ENCODE measurements at places on chromosomes 4 and X.

DNA sequence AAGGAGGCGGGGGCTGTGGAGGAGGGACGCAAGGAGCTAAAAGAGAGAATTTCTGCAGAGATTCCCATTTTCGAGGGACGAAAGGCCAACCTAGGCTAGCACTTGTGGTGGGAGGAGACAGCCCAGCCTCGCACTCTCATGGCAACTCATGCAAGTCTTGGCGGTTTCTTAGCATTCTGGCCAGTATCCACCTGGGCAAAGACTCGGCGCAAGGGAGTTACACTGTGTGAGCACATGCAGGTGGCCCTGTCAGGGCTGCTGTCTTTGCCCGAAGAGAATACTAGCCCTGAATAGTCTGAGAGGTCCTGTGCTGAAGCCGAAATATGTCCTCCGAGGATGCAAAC, 15.5 kb downstream of the MCF2 start:
- DNase-seq: no peak

- no peak for DNase-seq
These were observed 95.5 kb downstream of the IRS4 start for GRCh38 chrX:108640817-108641216.

DNA sequence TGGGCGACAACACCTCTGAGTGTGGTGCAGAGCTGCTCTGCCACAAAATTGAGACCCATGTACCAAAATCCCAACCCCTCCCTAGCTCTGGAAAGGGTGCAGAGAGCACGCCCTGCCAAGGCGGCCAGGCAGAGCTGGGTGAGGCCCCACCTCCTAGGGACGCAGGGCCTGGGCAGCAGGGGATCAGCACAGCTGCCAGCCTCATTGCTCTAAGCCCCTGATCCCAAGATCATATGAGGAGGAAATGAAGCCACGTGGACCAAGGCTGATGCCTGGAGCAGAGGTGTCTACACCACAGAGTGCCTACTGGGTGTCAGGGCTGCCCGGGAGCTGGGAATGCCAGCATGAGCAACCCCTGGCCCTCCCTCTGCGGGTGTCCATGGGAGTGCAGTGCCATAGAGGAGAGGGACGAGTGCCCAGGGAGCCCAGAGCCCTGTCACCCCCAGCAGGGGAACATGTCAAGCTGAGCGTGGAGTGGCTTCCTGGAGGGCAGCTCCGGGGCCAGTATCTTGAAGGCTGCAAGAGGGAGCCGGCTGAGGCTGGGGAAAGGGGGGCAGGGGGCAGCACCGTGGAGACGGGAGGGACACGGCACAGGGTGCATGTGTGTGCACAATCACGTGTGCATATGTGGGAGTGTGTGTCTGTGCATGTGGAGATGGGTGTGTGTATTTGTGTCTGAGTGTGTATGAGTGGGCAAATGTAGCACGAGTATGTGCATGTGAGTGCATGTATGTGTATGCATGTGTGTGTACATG, 63.9 kb upstream of the PSAPL1 start:
- DNase-seq: no peak

DNA sequence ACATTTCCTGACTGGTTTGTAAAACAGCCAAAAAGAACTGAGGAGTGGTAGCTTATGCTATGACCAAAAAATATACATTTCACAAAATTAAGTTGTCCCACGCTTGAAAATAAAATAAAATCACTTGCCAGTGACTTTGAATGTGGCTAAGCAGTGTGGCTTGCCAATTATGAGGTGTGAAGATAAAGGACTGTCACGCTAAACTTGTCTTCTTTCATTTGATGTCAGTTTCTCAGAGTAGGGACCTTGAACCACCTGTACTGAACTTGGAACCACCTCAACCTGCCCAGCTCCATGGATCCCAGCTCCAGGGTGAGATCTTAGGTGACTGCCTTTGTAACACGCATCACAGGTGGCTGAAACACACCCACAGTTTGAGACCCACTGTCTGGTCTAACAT, 113.7 kb upstream of the TBL1X start:
- DNase-seq: peak; percentile 21

GRCh38 chr4:10108391-10108790, 8.2 kb downstream of the WDR1 start:
- DNase-seq: no peak

GRCh38 chr4:6324461-6324998, 54.9 kb downstream of the WFS1 start:
- DNase-seq: no peak

DNA sequence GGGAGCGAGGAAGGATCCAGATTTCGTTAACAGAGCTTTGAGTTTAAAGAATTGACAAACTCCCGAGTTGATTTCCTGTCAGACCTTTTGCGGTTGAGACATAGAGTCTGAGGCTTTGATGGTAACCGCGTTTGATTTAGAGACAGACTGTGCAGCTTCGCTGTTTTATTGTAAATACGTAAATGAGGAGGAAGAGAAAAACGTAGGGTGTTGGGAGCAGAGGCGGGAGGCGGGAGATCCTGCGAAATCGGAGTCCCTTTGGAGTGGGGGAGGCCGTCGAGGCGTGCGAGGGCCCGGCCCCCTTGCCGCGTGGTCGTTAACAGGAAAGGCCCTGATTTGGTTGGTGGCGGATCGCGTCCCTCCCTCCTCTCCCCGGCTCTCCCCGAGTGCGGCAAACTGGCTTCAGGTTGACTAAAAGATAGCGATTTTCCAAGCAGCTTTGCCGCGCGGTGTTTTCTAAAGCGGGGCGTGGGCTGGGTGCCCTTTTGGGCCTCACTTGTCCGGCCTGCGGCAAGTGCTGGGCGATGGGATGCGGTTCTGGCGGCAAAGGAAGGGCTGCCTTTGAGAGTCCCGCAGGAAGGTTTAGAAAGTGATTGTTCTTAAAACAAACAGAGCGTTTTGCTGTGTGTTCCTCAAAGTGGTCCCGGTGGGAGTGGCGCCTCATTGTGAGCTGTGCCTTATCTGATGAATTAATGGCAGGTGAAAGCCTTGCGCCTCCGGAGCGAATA, 857 bp downstream of the SCML1 start:
- peak; percentile 45 for DNase-seq

- no peak for DNase-seq
These were observed 67.0 kb upstream of the CXCL13 start for GRCh38 chr4:77538574-77539157.

GRCh38 chr4:185122681-185123345, 20.3 kb upstream of the SLC25A4 start:
- no peak for DNase-seq

GRCh38 chr4:182888891-182889290, 28.3 kb downstream of the DCTD start:
- DNase-seq: no peak

- DNase-seq: no peak
These were observed at the start of gene CCDC120 for GRCh38 chrX:49058794-49059193. Gene CCDC120 (plus strand): TSS chrX:49058999. CDS start chrX:49062042, 3,043 bp downstream.

- DNase-seq: no peak
These were observed 1.1 kb downstream of the ZNF141 start for GRCh38 chr4:338759-339097.

- DNase-seq: no peak
These were observed 24.4 kb upstream of the IRAK1 start for GRCh38 chrX:154044091-154044490.

- DNase-seq: no peak
These were observed 61.8 kb upstream of the SH3RF1 start for GRCh38 chr4:169332583-169332982.

GRCh38 chr4:89616382-89616781, 220.6 kb downstream of the SNCA start:
- DNase-seq: no peak

GRCh38 chr4:78710536-78710935, 65.6 kb upstream of the BMP2K start:
- DNase-seq: no peak

DNA sequence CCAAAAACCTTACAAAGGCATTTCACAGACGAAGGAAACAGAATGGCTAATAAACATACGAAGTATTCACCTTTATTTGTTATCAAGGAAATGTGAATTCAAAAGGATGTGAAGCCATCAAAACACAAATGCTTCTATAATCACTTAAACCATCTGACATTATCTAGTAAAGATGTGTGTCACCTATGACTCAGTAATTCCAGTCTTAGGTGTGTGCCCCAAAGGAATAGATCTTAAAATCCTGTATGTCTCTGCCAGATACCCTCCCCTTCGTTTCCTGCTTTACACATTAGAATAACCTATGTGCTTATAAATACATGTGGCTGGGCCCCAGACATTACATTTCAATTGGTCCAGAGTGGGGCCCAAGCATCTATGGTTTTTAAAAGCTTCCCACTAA, 41.8 kb upstream of the CEP135 start:
- peak; percentile 35 for DNase-seq

DNA sequence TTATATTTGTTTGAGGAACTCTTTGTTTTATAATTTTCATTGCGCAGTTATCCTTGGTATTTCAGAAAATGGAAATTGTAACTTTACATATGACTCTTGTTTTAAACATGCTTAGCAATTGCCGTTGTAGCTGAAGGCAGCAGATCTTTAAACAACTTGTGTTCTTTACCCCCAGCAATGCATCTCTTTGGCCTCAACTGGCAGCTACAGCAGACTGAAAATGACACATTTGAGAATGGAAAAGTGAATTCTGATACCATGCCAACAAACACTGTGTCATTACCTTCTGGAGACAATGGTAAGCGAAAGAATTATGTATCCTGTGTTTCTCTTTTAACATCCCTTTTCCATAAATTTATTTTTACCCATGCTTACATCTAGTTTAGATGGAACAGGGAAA, 263.6 kb downstream of the DCTD start:
- no peak for DNase-seq

DNA sequence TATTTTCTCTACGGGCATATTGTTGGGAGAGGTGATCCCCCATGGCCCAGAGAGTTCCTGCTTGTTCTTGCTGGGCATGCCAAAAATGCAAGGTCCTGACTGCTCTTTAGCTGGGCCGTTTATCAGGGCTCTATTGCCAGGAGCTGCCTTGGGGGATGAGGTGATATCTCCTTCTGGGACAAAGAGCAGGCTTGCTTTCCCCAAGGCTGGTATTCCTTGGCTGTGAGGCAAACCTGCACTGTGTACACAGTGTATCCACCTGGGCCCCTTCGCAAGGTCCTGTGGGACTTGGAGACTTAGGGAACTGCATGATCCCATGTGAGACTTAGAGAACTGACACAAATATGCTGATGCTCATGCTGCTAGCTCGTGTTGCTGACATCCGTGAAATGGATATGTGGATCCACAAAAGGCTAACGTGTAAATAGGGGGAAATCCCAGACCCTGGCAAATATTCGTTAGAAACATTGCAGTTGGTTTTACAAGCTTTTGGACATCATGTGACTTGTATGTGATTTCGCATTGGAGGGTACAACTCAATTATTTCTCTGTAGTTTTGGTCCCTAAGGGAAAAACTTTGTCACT, 24.4 kb upstream of the ZFX start:
- DNase-seq: no peak

DNA sequence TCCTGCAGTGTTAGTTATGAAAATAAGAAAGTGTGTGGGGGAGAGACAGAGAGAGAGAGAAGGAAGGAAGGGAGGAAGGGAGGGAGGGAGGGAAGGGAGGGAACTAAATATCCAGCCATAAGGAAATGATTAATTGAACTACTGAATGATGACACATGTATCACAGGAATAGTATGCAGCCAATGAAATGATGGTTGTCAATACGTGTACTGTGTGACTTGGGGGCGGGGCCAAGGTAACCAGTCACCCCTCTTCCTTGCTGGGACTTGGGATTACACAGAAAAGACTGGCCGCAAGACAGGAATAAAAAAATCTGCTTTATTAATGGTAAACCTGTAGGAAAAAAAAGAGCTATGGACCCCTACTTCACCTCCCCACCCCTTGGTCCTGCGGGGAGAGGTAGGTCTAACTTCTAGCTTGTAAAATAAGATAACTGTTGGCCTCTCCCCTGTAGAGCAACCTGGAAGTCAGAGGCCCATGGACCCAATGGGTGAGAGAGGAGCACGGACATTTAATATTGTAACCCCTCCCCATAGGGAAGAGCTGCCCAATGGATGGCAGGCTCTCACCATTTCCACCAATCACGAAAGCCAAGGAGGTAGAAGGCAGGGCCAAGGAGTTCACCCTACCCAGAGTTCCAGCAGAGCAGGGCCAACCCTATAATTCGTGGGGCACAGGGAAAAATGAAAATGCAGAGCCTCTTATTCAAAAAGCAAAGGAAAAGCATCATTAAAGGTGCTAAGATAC, 7.4 kb downstream of the PPP2R2C start:
- DNase-seq: no peak

- no peak for DNase-seq
These were observed 185.3 kb upstream of the BCOR start for GRCh38 chrX:40282946-40283660.

DNA sequence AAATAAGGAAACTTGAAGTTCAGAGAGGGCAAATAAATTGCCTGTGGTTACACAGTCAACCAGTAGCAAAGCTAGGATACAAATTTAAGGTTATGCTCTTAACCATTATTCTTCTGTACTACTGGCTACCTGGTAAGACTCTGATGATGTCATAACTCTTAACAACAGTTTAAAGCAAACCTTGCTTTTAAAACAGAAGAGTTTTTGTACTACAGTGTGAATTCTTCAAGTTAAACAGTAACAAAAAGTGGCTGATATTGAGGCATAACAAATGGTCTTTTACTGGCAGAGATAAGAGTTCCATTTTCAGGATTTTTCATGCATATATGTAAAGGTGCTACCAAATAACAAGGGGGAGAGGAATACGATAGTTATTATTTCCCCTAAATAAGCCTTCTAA, 23.4 kb downstream of the TAB3 start:
- no peak for DNase-seq

GRCh38 chr4:169810325-169811323, 52.9 kb upstream of the HPF1 start:
- peak; percentile 59 for DNase-seq

GRCh38 chr4:104616401-104616820, 121.7 kb upstream of the CXXC4 start:
- DNase-seq: no peak

- DNase-seq: no peak
These were observed 22.2 kb downstream of the KANTR start for GRCh38 chrX:53116101-53116500.

- no peak for DNase-seq
These were observed 16.4 kb downstream of the EPHA5 start for GRCh38 chr4:65653740-65654361.

DNA sequence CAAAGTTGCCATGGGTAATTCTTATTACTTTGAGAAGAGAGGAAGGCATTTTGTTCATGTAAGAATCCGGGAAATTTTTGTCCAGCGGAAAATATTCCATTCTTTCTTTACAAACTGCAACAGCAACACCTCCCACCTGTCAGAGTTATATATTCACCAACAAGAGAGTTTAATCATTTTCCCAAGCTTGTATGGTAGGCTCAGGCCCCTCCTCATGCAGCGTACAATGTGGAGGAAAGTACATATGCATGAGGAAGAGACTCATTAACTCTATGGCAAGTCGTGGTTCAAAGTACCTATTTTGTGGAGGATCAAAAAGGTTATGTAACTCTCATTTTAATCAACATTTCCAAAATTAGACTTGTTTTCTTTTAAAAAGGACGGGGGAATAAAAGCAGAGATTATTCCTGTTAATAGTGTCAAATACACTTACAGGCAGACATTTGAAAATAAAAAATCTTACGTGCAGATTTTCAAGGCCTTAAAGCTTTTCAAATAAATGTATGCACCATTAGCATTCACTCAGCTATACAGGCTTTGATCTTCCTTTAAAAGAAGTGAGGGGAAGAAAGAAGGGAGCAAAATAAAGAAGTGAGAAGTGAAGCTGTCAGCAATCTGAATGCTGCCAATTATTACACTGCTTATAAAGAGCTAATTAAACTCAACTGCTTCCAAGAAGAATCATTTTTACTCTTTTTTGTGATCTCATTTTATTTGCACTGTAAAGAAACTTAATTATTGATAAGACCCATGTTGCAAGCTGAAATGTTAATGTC, 204.8 kb downstream of the FAT4 start:
- no peak for DNase-seq

Measured in CD4-positive, alpha-beta T cell treated with Interleukin-15 for 4 hours (primary cell).